ENCODE measurements at places on chromosomes 16 and 17.

DNA sequence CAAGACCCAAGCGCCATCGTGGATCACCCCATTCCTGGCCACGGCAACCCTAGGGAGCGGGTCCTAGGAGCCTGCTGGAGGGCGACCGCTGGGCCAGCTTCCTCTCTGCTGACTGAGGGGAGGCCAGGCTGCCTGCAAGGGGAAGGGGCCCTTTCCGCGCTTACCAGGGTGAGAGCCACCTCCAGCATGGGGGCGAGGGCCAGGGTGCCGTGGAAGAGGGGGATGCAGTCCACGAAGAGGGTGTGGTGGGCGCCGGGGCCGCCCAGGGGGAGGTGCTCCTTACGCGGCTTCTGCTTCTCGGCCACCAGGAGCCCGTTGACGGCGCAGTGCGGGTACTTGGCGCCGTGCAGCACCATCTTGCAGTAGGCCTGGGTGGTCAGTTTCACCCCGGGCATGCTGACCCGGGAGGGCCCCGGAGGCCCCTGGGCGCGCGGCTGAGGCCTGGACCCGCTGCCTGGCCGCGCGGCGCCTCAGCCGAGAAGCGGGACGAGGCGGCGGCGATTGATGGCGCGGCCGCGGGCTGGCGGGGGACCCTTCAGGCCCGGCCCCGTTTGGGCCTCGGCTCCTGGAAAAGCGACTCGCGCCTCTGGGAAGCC lies 345 bp downstream of the EMC8 start:
- DNase-seq = peak; percentile 41

DNA sequence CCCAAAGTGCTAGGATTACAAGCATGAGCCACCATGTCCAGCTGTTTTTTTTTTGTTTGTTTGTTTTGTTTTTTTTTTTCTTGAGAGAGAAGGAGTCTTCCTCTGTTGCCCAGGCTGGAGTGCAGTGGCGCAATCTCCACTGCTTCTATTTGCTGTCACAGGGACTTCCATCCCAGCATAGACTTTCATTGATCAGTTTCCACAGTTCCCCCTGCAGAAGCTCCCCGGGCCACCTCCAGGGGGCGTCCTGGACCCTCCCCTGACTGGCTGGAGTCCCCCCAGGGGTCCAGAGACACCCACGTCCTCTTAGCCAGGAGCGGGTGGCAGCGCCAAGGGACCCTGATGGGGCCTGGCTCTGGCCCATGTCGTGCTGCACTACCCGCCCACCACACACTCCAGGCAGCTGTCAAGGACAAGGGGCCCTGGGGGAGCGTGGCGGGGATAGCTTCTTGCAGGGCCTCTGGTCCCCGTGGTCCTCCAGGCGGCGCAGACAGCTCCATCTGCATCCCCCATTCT lies 3.1 kb upstream of the NPW start:
- DNase-seq = peak; percentile 36

DNA sequence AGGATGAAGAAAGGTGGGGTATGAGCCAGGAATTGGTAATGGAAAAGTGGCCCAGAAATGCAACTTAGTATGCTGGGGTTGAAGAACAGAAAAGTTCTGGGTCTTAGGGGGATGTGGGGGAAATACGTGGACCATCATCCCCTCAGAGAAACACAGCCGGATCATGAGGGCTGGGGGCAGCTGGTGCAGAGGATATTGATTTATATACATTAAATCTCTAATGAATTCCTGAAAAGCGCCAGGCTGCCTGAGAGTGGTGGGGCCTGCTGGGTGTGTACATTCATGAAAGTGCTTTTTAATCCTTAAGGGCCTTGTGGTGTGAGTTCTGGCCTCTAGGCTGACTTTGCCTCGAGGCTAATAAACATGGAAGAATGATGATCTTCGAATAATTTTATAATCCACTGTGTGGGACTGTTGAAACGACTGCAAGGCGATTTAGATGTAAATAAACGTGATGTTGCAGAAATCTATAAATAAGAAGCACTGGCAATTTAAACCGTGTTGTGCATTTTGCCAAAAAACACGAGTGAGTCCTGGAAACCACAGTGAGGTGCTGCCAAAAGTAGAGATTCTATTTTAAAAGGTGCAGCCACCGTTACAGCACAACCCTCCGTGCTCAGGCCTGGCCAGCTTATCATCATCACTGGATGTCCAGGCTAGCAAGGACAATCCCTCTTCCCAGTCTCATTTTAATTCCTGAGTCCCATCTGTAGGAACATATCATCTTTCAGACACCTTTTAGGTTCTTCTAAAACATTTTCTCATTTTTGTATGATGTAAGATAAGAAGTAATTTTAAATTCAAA lies 32.1 kb downstream of the PRKAR1A start:
- DNase-seq = no peak

DNA sequence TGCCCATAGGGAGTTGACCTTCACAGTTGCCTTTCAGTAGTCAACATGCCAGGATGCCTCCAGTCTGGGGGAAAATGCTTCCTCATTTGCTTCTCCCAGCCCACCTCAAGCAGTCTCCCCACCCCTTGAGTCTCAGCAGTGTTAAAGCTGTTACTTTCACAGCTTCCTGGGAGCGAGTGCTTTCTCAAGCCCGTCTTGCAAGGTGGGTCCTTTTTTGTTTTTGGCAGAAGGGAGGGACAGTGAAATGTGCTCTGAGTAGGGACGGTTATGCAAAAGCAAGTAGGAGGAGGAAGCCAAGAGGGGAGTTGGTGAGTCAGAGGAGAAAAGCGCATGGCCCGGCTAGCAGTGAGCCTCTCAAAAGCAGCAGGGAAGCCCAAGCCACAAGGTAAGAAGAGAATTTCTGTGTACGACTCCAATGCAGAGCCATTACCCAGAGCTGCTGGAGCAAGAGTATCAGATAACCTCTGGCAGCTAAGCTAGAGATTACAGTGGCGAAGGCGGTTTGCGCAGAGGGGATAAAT lies at the start of gene CHST4:
Gene CHST4, plus strand, starts transcription at position 316 of the 521 bp plus-strand sequence. CDS start 10,252 bp downstream, outside the sequence.
- peak; percentile 82 for DNase-seq

DNA sequence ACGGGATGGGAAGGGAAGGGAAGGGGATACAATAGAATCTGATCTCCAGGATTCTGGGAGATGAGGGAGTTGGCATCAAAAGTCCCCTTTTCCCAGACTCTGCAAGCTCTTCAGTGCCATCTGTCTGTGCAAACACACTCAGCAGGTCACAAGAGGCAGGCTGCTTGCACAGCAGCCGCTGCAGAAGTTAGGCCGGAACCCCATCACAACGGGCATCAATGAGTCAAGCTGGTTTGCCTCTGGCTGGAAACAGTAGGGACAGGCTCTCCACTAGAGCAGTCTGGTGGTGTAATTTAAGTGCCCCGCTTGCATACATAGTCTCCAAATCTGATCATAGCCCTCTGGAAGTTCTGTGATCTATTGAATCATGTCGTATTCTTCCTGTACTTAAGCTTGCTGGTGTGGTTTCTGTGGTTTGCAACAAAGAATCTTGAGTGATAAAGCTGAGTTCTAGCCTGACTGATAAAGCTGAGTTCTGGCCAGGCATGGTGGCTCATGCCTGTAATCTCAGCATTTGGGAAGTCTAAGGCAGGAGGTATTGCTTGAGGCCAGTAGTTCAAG lies 33.7 kb upstream of the KDM8 start:
- DNase-seq = peak; percentile 47

DNA sequence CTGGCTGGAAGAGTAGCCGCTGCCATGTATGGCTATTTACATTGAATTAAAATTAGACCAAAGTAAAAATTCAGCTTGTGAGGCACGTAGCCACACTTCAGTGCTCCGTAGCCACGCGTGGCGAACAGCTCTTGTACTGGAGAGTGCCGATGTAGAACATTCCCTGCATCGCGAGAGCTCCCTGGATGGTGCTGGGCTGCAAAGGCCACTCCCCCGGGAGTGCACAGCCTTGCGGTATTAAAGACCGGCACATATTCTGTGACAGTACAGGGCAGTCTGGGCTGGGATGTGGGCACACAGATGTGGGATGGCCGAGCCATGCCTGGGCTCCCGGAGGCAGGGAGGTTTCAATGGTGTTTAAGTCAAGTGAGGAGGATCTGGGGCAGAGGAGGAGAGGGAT lies 102.2 kb downstream of the CMIP start:
- DNase-seq = no peak

- DNase-seq = no peak
Measured at GRCh38 chr16:24900230-24900629, 54.5 kb downstream of the SLC5A11 start.

- peak; percentile 60 for DNase-seq
Measured at GRCh38 chr17:50426814-50427787, 1.1 kb downstream of the ACSF2 start.

GRCh38 chr17:55527540-55528118 lies 16.4 kb upstream of the SMIM36 start:
- peak; percentile 41 for DNase-seq

DNA sequence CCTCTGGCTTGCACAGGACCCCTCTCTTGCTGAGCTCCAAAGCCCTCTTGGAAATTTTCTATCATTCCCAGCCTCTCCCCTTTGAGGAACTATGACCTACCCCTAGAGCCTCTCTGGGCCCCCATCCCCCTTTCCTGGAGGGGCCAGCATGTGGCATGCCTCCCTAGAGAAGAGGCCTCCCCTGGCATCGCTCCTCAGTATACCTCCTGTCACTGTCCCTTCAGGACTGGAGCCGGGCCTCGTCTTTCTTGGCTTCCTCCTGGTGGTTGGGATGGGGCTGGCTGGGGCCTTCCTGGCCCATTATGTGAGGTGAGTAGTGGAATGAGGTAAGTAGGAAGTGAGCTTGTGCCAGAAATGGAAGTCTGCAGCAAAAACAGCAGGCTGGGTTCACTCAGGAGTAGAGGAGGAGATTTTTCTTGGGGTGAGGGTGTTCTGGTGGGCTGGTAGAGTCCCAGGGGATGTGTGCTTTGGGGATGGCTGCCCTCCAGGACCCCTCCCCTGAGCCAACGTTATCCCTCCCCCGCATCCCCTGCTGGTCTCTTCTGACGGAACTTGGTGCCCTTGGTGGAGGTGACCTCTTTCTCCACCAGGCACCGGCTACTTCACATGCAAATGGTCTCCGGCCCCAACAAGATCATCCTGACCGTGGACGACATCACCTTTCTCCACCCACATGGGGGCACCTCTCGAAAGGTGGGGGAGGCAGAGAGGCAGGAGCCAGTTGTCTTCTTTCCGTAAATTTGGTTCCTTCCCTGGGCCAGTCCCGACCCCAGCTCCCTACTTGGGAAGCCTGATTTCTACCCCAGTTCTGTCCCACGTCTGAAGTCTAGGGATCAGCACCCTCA lies 4.6 kb downstream of the GUCY2D start:
- no peak for DNase-seq

GRCh38 chr17:30084788-30085187 lies 31.8 kb upstream of the NSRP1 start:
- no peak for DNase-seq

DNA sequence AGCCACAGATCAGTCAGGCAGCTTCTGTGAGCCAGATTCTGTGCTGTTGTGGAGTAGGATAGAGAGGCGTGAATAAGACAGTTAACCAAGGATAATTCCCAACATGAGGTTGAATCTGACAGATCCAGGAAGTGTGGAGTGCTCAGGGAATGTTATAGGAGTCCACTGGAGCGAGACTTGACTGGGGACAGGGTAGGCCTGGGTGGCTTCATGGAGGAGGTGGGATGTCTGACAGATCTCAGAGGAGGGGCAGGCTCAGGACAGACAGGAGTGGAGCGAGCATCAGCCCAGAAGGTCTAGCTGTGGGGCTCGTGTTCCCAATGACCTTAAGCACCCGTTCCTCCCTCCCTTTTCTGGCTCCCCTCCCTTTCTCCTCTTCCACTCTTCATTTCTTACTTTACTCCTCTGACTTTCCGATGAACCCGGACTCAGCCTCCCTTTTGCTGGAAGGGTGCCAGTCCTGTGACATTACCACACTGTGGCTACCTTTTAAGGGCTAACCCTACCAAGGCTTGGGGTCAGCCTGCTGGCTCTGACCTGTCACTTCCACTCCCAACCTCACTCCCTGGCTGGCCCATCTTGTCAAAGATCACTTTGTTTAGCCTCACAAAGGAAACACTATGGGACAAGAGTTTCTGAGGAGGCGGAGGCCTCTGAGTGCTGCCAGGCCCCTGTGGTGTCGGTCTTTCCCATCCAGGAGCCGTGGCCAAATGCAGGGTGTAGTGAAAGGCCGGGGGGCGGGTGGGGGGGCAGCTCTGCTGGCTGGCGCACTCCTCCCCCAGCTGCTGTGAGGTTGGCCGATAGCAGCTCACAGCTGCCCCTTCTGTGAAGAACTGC lies 28.5 kb upstream of the EFCAB13 start:
- DNase-seq = peak; percentile 34

GRCh38 chr17:78357177-78357586 lies 2.7 kb downstream of the SOCS3 start:
- peak; percentile 56 for DNase-seq

GRCh38 chr17:76481071-76481655 lies 13.8 kb downstream of the AANAT start:
- DNase-seq = no peak

- no peak for DNase-seq
Measured at GRCh38 chr17:53765129-53765528, 57.6 kb upstream of the KIF2B start.

DNA sequence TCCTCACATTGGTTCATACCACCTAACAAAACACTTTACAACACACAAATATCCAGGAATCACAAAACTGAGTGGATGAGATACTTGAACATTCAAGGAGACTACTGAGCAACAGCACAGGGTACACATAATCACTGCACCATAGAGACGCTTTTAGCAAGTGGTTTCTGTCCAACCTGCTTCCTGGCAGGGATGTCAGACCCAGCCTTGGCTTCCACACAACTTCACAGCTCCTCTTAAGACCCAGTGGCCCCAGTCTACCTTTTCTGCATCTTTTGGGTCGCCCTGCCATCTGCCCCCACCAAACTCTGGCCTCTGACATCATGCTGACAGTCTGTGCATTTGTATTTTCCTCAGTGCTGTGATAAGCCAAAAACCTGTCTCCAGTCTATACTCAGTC lies 5.9 kb upstream of the CORO6 start:
- no peak for DNase-seq

DNA sequence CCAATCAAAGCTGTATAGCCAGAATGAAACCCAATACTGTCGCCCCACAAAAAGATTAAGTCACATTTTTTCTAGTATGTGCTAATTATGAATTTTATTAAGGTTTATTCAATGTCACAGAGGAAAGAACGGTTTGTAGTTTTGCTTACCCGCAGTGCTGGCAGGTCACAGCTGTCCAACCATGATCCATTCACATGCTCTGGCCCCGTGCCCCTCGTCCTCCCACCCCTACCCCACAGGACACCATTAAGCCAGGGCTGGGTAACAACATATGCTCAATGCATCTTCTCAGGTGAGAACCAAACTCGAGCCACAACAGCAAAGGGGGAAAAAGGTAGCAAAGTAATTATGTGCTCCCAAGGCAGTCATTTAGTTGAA lies 589 bp upstream of the FBF1 start:
- DNase-seq = no peak
